ENCODE measurements at places on chromosomes 16 and 17.

DNA sequence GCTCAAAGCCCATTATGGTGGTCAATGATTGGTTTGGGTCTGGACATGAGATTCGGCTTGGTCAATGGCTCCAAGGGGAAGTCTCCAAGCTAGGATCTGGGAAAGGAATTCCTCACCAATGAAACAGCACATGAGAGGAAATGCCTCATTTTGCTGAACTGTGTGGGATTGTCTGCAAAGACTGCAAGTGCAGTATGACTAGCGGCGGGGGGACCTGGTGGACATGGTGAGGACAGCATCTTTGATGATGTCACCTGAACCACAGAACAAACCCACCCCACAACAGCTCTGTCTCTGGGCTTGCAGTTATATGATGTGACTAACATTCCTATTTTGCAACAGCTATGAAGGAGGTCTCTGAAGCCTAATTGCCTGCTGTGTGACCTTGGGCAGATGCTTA lies 50.6 kb upstream of the NKD1 start:
- no peak for DNase-seq

DNA sequence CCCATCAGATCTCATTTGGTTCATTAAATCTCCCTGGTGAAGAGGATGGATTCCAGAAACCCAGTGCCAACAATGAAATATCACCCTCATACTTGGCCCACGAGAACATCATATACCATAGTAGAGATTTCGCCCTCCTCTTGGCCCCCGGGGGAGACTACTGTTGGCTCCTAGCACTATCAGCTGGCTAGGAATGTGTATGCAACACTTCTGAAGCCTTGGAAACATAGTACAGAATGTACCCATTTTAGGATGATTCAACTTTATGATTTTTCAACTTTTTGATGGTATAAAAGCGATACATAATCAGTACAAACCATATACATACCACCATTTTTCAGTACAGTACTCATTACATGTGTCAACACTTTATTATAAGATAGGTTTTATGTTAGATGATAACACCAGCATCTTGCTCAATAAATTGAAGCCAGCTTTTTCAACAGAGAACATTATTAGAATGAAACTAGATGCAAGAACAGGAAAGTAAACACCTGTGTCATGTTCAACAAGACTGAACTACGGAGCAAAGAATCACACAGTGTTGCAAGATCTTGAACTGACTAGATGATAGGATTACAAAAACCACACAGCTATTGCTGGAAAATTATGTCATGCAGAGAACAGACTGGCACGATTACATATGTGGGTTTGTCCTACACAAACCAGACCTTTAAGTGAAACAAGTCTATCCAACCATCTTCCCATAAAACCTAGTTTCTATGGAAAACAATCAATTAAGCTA lies 17.2 kb downstream of the RSL1D1 start:
- DNase-seq: peak; percentile 61

DNA sequence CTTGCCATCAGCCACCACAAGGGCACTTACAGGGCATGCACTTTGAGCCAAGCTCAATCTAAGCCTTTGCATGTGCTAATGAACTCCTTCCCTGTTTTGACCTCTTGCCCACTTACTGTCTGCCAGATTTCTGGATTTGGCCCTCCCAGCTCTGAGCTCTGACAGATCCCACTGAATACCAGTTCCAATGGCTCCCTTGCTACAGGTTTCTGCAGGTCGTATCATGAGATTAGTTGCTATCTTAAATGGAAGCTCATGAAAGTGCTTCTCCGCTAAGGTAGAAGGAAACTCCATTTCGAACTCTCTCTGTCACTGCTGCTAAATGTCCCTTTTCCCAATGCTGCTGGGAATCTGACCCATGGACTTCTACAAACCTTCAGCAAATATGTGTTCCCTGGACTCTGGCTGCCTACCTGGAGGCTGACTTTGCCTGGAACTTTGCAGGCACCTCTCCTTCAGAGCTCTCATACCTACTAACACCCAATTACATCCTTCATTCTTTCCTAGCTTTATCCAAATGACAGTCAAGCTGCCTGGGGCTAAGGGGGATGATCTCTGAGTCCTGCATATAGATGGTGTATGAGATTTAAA lies 23.5 kb upstream of the TOB1 start:
- no peak for DNase-seq

- DNase-seq: no peak
Observed at GRCh38 chr17:40068129-40068581, 5.4 kb downstream of the THRA start.

DNA sequence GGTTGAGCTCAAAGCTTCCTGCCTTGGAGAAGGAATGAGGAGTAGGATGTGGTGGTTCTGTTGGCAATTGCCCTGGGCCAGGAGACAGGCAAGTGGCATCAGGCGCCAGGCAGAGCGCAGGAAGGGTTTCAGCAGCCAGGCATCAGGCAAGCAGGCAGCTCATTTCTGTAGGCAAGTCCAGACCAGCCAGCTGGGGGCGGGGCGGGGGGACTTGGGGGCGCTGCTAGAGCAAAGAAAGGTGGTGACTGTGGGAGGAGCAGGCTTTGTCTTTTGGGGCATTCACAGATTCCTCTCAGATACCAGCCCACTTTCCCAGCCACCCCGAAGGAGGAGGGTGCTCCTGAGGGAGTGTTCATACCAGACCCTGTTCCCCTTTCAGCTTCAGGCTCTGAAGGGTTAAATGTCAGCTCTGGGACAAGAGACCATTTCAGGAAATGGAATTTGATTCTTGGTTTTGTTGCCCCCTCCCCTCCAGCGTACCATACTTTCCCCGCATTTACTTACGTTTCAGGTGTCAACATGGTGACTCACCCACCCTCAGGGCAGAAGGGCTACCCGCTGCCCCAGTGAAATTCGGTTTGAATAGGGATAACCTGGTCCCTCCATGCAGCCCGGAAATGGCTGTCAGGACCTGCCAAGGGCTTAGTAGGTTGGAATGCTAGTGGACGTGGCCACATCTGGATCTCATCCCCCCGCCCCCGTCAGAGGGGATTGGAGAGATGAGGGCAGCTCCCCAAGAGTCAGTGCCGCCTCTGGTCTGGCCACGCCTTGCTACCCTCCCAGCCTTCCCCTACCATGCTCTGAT lies 13.2 kb downstream of the NGFR start:
- peak; percentile 96 for DNase-seq

GRCh38 chr17:69067274-69068047 lies 6.7 kb upstream of the ABCA9 start:
- no peak for DNase-seq

- DNase-seq: peak; percentile 13
Observed at GRCh38 chr17:80364091-80364691, 50.8 kb upstream of the ENDOV start.

DNA sequence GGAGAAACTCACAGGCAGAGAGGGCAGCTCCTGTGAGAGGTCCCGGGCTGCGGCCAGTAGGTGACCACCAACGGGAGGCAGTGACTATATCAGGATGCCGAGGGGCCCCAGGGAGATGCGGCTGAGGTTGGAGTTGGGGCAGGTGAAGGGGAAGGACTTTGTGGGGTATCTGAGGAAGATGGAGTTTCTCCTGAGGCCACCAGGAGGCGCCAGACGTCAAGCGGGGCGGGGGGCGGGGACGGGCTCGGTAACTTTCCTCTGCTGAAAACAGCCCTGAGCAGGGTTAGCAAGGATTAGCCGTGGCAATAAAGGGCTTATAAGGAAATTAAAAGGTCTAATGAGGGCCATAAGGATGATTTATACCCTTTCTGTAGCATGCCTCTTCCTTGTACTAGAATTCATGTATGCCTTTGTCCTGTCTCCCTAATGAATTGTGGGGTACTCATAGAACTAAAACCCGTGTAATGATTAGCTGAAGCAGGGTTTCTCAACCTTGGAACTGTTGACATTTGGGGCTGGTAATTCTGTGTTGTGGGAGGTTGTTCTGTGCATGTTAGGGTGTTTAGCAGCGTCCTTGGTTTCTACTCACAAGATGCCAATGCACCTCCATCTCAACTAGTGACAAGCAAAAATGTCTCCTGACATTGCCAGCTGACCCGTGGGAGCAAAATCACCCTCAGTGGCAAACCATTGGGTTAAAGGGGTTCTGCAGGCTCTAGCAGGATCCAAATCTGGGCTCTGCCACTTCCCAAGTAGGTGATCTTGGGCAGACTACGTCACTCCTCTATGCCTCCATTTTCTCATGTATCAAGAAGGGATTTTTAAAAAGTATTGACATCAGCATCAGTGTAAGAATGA lies 74.8 kb upstream of the GRIN2A start:
- DNase-seq: peak; percentile 67

- no peak for DNase-seq
Observed at GRCh38 chr17:8806253-8806925, 7.2 kb upstream of the MFSD6L start.

GRCh38 chr16:21283521-21284289 lies 5.6 kb upstream of the CRYM start:
- DNase-seq: no peak

DNA sequence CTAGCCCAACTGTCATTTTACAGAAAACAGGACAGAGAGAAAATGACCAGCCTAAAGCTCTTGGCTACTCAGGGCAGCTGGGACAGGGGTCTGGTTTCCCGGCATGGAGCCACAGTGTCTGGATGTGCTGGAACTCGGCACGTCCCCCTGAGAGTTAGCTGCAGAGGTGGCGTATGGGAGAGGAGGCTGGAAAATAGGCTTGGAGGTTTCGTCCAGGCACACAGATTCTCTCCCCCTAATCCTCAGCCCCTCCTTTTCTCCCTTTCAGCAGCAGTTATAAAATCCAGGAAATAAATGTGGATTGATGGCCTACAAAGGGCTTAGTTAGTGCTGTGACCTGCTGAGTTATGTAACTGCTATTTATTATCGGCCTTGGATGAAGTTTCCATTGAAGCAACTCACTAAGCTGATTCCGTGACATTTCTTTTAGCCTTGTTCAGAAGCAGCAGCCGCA lies 89.5 kb upstream of the TOB1 start:
- DNase-seq: no peak

GRCh38 chr17:58375256-58375655 lies 23.3 kb upstream of the SUPT4H1 start:
- no peak for DNase-seq

- DNase-seq: no peak
Observed at GRCh38 chr16:4682084-4682591, 11.2 kb upstream of the NUDT16L1 start.

- no peak for DNase-seq
Observed at GRCh38 chr16:27721531-27722181, 171.7 kb downstream of the KATNIP start.

DNA sequence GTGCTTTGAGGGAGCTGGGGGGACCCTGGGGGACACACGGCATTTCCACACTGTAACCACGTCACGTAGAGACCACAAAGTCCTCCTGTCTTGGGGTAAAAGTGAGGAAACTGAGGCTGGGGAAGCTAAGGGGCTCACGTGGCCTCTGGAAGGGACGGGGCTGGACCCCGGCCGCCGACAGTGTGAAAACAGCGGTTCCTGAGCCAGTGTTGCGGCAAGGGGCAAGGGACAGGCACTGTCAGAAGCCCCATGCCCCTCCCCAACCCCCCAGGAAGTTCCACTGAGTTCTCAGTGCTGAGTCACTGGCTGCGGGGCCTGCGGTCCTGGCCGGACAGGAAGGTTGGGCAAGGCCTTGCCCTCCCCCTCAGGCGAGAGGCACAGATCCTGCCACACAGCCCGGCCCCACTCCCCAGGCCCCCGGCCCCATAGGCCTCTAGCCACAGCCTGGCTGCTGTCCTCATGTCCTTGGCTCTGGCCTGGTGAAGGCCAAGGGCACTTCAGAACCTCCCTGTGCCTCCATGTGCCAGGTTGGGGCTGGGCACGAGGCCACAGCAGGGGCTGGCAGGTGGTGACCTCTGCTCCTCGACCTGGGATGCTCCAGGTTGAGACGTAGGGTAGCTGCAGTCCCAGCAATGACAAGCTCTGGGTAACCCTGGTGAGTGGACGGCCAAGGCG lies 5.0 kb upstream of the CCDC57 start:
- DNase-seq: no peak

DNA sequence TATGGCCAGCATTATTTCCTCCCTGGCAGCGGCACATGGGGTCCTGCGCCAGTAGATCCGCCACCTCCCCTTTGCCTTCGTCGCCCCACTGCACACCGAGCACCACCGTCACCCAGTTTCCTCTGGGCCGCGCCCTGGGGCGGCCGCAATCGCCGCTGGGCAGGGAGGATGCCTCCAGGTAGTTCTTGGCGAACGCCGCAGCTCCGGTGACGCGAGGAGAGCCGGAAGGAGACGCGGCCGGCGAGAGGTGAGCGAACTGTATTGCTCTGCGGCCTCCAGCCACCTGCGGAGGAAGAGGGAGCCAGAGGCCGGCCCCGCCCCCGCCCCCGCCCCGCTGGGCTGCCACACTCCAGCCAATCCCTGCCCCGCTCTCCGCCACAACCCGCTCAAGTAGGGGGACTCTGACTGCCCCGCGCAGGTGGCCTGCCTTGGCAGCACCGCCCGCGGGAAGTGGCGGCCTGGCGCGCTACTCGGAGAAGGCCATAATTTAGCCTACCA lies 11.8 kb upstream of the SLFN13 start:
- peak; percentile 56 for DNase-seq

DNA sequence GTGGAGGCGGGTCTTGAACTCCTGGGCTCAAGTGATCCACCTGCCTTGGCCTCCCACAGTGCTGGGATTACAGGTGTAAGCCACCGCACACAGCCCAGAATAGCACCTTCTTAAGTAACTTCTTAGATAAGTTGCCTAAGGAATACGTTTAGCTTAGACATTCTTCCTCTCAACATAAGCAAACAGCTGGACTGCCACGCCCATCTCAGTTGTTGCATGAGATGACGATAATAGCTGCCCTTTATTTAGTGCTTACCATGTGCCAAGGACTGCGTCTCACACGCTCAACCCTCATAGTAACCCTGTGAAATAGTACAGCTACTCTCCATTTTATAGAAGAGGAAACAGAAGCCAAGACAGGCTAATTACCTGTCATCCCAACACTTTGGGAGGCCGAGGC lies 11.8 kb downstream of the HASPIN start:
- DNase-seq: no peak

- no peak for DNase-seq
Observed at GRCh38 chr17:80025140-80025539, 10.5 kb downstream of the TBC1D16 start.

DNA sequence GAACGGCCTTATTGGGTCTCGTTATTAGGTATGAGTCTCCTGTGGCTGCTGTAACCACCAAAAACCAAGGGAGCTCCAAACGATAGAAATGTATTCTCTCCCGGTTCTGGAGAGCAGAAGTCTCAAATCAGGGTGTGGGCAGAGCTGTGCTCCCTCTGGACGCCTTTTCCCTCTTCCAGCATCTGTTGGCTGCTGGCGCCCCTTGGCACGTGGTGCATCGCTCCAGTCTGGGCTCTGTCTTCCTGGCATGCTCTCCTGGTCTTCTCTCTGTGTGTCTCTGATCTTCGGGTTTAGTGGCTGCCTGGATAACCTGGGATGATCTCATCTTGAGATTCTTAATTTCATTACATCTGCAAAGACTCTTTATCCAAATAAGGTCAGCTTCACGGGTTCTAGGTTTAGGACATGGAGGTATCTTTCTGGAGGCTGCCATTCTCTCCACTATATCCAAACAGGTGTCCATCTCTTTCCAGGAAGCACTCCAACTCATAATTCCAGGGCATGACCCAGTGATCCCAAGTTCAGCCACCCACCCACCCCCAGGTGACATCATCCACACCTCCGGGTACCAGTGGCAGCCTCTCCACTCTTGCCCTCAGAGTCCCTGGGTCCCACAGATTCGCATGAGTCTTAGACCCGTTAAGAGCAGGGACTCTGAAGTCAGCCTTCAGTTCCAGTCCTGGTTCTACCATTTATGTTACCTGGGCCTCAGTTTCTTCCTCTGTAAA lies 145.5 kb upstream of the FOXF1 start:
- DNase-seq: no peak
